Heart right ventricle (tissue), 16 donors: ENCODE measurements at places on chromosomes 3 and 15. TPM values are rescaled to one million over a fixed set of nuclear protein-coding genes. Genes with fewer than 3 reads are reported as not detected.

CD80 gene
- total RNA-seq, result not detected

RASL12 gene
- total RNA-seq, result 17.9 TPM

SKOR1 gene
- 0.13 TPM for total RNA-seq

SORD gene
- 15.2 TPM for total RNA-seq
